ENCODE measurements at places on chromosomes 12 and 14.
A peak's percentile ranks its signal among the peaks of the same experiment; 100 is the strongest.

DNA sequence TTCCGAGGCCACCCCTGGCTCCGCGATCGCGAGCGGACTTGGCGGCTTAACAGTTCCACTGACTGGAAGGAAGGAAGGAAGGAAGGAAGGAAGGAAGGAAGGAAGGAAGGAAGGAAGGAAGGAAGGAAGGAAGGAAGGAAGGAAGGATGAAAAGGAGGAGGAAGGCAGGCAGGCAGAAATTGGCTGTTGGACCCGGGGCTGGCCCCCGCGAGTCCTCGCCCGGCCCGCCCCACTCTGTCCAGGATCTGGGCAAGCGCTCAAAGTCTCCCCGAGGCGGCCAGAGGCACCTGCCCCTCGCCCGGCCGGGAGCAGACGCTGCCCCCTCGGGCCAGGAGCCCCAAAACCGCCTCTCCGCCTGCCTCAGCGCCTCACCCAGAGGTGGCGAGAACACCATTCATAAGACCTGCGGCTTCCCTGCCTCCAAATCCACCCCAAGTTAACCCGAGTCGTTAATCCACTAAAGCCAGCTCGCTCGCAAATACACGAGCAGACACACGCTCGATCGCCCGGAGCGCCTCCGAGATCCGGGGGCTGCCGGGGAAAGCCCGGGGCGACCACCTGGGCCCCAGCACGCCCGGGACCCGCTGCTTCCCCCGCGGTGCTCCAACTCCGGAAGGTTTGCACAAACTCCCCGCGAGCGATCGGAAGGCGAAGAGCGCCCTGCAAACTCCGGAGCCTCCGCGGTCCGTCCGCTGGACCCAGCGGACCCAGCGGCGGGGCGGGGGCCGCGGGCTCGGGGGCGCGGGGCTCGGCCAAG, 844 bp downstream of the DPF3 start:
- DNase-seq = peak; percentile 26

DNA sequence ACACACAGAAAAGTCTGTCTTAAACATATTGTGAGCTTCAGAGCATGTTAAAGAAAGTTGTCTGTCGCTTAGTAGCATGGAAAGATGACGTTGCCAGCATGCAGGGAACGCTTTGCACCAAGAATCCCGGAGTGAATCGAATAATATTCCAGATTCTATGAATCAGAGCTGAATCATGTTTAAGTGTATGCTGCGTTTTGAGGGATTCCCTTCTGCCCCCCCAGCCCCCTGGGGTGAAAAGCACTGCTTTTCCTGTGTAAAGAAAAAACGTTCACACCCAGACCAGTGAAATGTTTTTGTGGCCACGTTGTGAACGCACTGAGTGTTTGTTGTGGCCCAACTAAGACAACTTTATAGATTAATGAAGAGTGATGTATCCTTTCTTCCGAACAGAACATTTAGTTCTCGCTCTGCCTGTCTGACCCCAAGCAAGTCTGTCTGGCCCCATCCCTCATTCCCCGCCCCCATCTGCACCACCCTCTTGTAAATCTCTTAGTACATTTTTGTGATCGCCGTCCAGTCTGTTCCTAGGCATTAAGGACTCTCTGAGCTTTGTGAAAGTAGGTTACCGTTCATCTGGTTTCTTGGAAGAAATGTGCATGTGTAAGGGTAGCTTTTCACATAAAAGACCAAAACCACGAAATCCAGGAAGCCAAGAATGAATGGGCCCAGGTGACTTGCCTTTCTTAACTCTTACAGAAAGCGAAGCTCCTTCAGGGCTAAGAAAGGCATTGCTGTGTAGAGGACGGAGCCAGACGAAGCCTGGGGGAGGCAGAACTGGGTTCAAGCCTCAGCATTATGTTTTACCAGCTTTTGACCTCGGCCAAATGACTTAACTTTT, 103.0 kb downstream of the SAMD4A start:
- DNase-seq = no peak

DNA sequence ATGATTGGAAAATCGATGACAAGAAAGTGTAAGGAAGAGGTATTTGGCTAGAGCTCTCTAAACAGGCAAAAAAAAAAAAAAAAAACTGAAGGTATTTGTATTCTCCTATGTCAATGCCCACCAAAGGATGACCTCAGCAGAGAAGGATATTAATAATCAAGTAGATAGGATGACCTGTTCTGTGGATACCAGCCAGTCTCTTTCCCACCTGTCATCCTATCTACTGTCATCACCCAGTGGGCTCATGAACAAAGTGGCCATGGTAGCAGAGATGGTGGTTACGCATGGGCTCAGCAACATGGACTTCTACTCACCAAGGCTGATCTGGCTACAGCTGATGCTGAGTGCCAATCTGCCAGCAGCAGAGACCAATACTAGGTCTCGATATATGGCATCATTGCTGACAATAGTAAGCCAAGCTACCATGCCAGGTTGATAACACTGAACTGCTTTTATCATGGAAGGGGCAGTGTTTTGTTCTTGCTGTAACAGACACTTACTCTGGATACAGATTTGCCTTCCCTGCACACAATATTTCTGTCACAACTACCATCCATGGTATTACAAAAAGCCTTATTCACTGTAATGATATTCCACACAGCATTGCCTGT, 43.5 kb downstream of the RPS6KA5 start:
- no peak for DNase-seq

DNA sequence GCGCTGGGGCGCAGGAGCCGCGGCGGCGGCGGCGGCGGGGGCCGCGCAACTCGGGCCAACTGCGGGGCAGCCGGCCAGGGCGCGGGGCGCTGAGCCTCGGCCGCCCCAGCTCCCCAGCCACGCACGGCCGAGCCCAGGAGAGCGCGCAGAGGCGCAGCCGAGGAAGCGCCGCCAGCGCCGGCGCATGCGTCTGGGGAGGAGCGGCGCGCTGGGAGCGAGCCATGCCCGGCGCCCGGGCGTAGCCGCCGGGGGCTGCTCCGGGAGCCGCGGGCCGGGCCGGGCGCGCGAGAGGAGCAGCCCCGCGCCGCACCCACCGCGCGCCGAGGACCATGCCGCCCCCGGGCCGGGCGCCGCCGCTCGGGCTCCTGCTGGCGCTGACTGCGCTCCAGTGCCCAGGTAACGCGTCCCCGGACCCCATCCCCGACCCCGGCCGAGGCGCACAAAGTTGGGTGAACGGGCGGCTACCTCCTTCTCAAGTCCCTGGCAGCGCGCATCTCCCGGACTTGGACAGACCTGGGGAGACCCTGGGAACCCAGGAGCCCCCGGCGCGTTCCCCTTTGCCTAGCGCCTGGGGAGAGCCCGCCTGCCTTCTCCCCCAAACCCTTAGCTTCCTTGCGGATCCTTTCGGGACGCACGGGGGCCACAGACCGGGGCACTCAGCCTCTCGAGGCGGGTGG, 121.4 kb downstream of the AACS start:
- DNase-seq = no peak

GRCh38 chr12:43638806-43639205, 86.8 kb upstream of the ADAMTS20 start:
- DNase-seq = no peak

- no peak for DNase-seq
Measured at GRCh38 chr12:46460682-46461210, 88.2 kb upstream of the SLC38A2 start.

DNA sequence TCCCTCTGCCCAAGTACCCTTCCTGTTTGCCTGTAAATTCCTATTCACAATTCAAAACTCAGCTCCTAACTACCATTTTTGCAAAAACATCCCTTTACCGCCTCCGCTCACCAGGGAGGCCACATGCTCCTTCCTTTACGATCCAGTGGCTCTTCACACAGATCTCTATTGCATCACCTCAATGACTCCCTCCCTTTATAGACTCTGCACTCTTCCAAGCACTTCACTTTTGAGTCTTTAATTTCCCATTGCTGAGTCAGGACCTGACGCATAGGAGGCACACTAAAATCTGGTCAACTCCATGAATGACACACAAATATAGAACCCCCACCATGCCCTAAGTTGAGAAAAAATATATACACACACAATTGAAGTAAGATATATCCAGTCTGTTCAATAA, 45.9 kb downstream of the PPP1R13B start:
- no peak for DNase-seq

- no peak for DNase-seq
Measured at GRCh38 chr12:94922561-94922960, 80.9 kb downstream of the NDUFA12 start.

DNA sequence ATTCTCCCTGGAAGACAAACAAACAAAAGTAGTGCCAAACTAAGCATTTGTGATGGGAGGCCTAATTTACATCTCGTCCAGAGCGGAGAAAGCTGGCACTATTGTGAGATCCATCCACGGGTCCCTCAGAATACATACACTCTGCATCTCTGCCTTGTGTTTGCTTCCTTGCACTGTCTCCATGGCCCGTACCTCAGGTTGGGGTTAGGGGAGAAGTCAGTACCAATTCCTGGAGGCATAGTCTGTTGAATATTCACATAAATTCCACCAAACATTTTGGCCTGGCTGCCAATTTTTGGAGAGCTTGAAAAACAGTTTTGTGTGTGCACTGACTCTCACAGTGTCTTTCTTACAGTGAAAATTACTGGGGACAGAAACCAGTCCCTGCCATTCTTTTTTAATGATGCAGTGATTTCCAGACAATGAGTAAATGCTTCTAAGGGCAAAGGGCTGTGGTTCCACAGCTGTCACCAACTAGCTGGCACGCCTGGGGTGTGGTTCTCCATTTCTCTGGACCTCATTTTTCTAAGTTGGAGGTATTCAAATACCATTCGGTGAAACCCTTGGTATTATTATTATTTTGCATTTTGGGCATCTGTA, 119.7 kb upstream of the HIF1A start:
- no peak for DNase-seq

- DNase-seq = no peak
Measured at GRCh38 chr14:55968741-55969140, 149.5 kb upstream of the PELI2 start.

DNA sequence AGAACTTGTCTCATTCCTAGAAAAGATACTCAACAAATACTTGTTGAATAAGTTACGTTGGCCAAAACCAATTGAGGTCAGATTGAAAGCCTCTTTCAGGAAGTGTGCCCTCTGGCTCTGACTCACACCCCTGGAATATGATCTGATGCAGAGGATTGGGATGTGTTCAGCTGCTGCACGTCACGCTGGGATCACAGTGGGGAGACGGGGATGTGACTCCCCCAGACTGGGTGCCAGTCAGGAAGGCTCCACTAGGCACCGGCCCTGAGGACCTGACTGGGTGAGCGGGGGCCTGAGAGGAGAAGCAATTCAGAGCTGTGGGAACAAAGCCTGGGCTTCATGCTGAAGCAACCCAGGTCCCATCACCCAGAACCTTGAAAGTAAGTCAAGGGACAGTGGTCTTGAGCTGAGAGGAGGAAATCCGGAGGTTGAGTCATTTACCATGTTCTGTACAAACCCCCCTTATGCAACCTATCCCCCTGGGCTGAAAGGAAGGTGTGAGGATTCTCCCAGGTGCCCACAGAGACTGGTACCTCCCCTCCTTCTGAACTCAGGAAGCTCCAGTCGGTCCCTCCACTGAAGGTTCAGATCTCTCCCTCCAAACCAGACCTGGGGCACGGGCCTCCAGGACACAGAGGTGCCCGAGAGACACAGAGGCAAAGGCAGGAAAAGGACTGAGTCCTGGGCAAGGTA, 3.9 kb downstream of the CEBPE start:
- DNase-seq = no peak

- DNase-seq = no peak
Measured at GRCh38 chr14:95523815-95524448, 7.5 kb upstream of the SYNE3 start.

GRCh38 chr14:66477567-66477966, 8.6 kb upstream of the CCDC196 start:
- DNase-seq = no peak

DNA sequence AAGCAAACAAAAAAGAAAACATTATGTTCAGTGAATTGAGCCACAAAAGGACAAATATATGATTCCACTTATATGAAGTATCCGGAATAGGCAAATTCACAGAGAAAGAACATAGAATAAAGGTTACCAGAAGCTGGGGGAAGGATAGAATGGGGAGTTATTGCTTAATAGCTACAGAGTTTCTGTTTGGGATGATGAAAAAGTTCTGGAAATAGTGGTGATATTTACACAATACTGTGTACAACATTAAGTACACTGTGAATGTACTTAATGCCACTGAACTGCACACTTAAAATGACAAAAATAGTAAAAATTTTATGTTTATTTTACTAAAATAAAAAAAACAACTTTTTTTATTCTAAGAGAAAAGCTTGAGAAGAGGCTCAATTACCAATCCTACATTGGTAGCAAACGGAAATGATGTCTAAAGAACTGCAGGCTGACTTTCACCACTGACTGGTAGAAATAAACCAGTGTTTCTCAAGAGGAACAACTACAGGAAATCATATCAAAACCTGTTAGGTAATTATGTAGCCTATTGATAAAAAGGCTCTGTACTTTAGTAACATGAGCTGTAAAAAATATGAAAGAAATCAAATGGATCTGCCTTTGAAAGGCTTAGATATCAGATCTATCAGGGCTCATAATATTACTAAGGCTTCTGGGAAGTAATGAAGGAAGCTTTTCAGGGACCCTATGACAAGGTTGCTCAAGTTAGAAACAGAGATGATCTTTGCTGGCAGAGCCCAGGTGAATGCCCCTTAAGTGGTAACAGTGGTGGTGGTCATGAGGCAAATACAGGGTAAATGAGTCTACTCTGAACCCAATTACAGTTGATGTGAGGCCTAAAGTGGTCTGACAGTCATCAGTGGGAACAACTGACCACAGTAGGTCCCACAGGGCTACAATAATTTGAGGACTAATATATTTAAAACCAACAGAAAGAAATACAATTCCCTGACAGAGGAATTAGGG, 41.3 kb downstream of the BAZ1A start:
- DNase-seq = no peak

DNA sequence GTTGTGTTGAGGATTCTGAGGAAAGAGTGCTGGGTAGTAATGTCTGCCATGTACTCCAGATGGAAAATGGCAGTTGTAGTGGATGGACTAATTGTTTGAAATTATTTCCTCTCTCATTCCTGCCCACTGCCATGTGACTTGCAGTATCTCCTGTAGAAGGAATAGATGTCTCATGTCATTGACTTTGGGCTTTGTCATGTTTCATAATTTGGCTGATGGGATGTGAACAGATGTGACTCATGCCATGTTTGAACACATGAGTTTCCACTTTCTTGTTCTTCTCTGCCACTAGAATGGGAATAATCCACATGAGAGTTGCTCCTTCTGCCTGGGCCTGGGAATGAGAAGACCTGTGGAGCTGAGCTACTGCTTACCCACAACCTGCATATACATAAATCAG, 2.4 kb upstream of the CALCOCO1 start:
- DNase-seq = no peak
